GF-D8 (cell line): ENCODE measurements at places on chromosomes 3 and 15.

GRCh38 chr3:193711523-193711963, 118.5 kb downstream of the OPA1 start:
- DNase-seq, result no peak

GRCh38 chr3:53354945-53355498, 7.7 kb upstream of the DCP1A start:
- DNase-seq, result peak; percentile 30

- DNase-seq, result peak; percentile 30
Measured at GRCh38 chr3:30693470-30694120, 87.2 kb downstream of the TGFBR2 start.

- no peak for DNase-seq
Measured at GRCh38 chr15:47866446-47866845, 149.1 kb downstream of the SEMA6D start.

DNA sequence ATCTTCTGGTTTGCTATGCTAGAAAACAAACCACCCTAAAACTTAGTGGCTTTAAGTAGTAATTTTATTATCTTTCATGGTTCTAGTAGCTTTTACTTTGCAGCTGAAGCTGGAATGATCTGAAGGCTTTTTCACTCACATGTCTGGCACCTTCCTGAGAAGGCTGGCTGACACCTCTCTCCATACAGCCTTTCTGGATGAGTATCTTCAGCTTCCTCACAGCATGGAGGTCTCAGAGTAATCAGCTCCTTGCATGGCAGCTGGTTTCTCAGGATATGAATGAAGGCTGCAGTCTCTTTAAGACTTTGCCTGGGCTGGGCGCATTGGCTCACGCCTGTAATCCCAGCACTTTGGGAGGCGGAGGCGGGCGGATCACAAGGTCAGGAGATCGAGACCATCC, 50.0 kb downstream of the TNIK start:
- DNase-seq, result no peak

DNA sequence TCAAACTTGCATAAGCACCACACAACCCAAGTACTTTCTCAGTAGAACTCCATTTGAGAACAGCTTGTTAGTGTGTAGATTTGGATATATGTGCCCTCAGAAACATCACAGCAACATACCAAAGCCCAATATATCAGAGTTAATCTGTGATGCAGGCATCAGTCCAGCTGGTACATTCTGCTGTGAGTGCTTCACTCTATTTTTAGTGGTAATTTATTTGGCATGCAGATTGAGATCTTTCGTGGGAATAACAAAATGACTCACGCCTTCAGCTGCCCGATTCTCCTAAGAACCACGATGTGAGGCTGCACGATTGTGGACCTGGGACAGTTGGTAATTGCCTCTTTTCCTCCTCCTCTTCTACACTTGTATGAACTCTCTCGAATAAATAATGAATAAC, 730.7 kb downstream of the SQOR start:
- no peak for DNase-seq

DNA sequence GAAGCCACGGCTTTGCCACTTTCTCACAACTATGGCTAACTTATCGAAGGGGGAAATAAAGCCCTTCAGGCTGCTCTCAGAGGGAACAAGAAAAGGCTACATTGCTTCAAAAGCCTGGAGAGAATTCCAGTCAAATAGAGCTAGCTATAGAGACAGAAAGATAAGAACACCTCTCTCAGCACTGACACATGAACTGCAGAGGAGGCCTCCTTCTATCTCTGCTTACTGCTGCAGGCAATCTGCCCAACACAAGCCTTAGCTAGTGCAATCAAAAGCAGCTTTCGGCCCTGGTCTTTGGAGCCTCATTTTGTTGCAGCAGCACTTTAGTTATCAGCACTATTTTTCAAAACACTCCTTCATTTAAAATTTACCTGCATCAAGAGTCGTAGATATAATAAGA, 118.4 kb upstream of the ROBO1 start:
- no peak for DNase-seq

- no peak for DNase-seq
Measured at GRCh38 chr3:186489507-186489906, 54.7 kb downstream of the CRYGS start.

DNA sequence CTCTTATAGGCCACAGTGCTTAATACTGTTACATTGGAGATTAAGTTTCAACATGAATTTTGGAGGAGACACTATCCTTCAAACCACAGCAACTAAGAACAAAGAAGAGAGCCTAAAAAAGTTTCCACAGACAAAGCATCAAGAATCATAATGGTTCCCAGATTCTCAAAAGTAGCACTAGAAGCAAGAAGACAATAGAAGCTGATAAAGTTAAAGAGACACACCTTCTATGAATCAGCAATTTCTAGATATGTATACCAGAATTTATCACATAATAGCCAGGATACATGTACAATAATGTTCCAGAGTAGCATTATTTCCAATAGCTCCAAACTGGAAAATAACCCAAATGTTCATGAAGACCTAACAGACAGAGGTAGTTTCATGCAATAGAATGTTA, 12.2 kb downstream of the NKIRAS1 start:
- no peak for DNase-seq

- no peak for DNase-seq
Measured at GRCh38 chr3:72635551-72635950, 212.7 kb downstream of the SHQ1 start.

DNA sequence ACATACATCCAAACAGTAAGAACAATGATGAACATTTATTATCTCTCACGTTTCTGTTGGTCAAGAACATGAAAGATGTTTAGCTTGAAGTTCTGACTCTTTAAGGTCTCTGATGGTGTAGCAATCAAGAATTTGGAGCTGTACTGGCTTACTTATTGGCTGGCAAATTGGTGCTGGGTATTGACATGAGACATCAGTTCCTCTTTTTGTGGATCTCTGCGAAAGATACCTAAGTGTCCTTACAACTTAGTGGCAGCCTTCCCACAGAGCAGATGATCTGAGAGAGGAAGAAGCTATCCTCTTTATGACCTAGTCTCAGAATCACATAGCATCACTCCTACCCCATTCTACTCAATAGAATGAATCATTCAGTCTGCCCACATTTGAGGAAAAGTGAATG, 309.8 kb upstream of the DCBLD2 start:
- no peak for DNase-seq

GRCh38 chr3:157541506-157542236, 38.5 kb upstream of the VEPH1 start:
- no peak for DNase-seq

DNA sequence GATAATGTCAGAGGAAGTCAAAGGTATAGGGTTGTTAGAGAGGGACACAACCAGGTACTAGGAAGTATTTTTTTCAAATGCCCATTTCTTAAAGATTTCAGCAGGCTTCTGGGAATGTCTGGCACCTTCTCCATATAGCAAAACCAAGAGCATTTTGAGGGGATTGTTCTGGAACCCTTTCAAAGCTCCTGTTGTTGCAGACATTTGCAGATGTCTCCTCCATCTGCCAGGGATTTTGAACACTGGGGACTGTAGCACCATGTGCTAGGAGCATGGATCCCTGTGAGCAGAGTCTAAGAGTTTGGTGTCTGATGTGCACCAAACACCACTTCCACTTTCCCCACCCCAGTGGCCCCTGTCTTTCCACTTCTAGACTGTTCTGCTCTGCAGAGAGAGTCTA, 206.0 kb upstream of the KBTBD8 start:
- no peak for DNase-seq

DNA sequence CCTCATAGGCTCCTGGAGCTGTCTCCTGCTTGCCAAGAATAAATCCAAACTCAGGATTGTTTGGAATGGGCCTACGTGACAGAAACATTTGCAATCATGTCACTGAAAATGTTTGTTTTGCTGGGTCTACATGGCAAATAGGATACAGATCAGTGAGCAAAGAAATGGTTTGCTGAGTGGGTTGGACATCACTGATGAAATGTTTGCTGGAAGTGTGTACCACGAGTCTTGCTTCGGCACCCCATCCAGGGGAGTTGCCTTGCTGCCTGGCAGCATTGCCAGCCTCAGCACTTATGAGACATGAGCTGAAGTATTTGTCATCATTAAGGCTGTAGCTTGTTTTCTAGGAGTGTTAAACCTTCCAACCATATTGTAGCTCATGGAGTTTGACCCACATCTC, 213.3 kb upstream of the CFAP20DC start:
- DNase-seq, result no peak

- no peak for DNase-seq
Measured at GRCh38 chr3:72131899-72132298, 347.0 kb upstream of the PROK2 start.

GRCh38 chr3:23668430-23668904, 137.3 kb upstream of the UBE2E1 start:
- no peak for DNase-seq

DNA sequence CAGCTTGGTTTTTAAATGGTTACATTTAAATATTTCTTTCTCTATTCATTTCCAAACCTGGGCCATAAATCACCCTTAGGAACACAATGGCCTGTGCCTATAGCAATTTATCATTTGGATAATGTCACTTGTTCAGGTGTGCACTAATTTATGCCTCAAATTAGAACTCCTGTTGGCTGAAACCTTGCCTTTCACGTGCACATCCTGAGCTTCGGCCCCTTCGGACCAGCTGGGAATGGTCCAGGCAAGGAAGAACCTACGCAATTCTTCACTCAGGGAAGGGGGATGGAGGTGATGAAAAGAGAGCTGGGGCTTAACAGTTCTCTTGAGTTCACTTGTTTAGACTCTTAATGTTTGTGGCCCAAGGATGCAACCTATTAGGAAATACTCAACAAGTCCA, 324.1 kb upstream of the ICE2 start:
- no peak for DNase-seq

GRCh38 chr15:96160269-96160668, 170.2 kb upstream of the NR2F2 start:
- DNase-seq, result no peak

DNA sequence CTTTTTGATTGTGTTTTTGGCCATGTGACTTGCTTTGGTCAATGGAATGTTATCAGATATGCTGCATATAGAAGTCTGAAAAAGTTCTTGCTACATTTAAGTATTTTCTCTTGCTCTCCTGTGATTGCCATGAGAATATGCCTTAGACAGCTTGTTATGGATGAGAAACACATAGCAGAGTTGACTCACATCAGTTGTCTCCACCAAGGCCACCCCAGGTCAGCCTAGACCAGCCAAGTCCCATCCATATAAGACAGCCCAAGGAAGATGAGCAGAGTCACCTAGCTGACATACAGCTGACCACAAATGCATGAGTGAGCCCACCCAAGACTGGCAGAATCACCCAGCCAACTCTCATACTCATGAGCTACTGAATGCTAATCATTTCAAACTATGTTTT, 153.0 kb downstream of the THRB start:
- DNase-seq, result no peak

DNA sequence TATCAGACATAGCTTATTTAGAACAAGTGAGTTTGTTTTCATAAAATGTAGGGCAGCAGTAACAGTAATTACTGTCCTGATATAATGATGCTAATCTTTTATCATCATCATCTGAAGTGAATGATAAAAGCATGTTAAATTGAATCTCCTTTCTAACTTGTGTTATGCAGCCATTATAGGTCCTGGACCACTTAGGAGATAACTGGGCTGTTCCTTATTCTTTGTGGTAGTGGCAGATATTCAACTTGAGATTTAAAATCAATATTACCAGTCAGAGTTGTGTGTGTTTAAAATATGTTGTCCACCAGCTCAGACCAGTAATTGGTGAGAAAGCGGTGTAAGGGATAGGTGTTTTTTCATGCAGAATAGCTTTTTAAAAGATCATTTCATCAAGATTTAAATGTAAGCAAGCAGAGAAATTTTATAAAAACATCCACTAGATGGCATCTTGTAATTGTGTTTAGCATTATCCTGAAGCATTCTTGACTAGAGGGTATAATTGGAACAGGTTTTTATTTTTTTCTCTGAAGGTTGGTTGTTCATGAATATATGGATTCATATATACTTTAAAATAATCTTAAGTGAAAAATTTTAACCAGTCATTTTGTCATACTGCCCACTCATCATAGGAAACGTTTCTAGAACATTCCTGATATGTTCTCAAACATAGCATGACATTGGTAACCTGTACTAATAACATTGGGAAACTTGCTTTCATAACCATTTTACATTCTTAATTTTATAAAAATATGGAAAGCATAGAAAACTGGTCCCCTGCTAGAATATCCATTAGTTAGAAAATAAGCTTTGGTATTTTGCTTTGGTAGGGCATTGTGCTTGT, 153.9 kb downstream of the BBX start:
- DNase-seq, result peak; percentile 2

- DNase-seq, result peak; percentile 14
Measured at GRCh38 chr15:99409097-99409473, 156.7 kb upstream of the MEF2A start.

DNA sequence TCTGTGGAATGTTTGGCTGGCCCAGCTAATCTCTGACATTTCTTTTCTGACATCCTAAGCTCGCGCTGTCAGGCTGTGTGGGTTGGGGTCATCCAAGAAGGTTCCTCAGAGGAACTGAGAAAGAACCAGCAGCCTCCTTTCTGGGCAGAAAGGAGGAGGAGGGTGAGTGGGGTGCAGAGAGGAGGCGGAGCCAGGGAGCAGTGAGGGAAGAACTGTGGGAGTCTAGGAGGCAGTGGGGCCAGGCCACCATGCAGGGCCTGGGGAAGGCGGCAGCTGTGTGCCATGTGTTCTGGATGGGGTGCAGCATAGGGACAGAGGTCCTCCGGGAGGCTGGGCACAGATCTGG, 5.3 kb downstream of the SEMA7A start:
- no peak for DNase-seq

GRCh38 chr3:65762235-65762580, 276.5 kb downstream of the MAGI1 start:
- DNase-seq, result no peak

DNA sequence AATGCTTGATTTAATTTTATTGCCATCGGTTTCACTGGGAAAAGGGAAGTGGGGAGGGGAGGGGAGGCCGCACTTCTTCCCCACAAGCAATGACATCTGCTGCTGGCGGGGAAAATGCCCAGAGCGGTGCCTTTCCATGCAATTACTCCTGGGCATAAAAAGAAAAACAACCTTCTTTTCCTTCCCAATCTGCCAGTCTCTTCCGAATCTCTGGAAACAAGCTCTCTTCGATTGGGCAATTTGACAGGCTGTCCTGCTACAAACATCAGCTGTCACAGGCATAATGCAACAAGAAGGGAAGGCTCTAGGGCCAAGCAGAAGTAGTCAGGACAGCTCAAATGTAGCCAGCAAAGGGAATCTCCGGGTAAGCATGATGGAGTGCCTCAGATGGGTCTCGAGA, 93.4 kb upstream of the STRIT1 start:
- no peak for DNase-seq

- no peak for DNase-seq
Measured at GRCh38 chr3:185381320-185382058, 18.6 kb downstream of the MAP3K13 start.

DNA sequence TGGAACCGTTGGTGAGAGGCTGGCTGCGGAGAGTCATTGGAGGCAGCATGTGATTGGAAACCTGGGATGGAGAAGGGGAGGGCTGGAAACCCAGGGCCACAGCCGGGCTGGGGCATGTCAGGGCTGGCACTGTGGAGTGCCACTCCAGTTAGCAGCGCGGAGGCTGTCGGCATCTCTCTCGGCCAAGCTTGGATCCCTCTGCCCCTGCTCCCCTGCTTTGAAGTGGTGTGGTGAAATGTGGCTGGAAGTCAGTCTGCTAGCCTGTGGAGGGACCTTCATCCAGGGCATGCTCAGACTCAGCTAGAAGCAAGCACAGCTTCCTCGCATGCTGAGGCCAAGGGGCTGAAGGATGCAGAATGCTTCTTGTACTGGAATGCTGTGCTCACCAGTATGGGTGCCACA, 13.5 kb downstream of the SLCO3A1 start:
- DNase-seq, result no peak

- no peak for DNase-seq
Measured at GRCh38 chr3:157469561-157470294, 33.1 kb downstream of the PTX3 start.
